Mesothelial cell of epicardium (in vitro differentiated cells): ENCODE measurements at places on chromosomes 3 and 15.

DNA sequence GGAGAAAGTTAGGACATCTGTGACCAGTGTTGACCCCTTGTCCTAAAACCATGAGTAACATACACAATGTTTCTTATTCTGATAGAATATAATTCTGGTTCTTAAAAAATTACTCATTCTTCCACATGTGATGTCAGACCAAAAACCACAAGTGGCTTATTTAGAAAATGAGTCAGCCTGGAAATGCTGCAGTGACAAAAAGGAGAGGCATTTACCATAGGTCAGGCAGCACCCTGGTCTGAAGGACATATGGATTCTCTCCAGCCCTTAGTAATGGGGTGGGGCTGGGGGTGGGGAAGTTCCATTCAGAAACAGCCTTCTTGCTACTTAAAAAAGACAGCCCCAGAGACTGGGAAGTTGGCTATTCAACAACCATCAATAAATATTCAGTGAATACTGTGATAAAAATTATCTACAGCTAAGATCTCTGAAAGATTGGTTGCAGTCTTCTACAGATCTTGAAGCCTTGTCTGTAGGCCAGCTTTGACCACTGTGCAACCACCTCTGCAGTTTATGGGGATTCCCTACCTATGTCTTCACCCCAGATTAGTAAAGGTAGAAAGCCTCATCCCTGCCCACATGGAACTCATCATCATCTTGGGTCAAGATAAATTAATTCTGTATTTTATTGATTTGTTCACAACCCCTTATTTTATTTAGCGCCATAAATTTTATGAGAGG lies 34.9 kb upstream of the TIMP4 start:
- H3K36me3 ChIP-seq, result no peaks in the 10 kb centered on the region
- no peaks in the 10 kb centered on the region for H3K27me3 ChIP-seq
- H3K4me3 ChIP-seq, result no peak overlapping the region
- H3K4me1 ChIP-seq, result peaks cover 7% of the 10 kb centered on the region
- H3K27ac ChIP-seq, result no peak overlapping the region

DNA sequence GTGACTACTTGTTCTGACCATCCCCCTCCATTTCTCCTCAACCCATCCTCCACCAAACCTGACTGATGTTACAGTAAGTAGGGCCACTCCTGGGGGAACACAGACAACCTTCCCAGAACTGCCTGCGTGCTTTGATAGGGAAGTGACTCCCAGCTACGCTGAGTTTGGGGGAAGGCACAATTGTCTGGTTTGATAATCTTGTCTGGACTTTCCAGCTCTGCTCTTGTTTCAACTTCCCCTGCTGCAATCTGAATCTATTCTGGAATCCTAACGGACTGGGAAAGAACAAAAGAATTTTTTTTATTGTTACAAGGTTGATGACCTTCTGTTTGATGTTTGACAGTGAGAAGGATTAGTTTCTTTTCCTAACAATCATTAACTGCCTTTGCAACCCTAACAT lies 895.6 kb downstream of the ROBO1 start:
- peak overlapping the region; percentile 91 for H3K27ac ChIP-seq
- H3K36me3 ChIP-seq, result peaks cover 2% of the 10 kb centered on the region
- H3K27me3 ChIP-seq, result no peaks in the 10 kb centered on the region
- peaks cover 37% of the 10 kb centered on the region for H3K4me1 ChIP-seq
- DNase-seq, result no peak

DNA sequence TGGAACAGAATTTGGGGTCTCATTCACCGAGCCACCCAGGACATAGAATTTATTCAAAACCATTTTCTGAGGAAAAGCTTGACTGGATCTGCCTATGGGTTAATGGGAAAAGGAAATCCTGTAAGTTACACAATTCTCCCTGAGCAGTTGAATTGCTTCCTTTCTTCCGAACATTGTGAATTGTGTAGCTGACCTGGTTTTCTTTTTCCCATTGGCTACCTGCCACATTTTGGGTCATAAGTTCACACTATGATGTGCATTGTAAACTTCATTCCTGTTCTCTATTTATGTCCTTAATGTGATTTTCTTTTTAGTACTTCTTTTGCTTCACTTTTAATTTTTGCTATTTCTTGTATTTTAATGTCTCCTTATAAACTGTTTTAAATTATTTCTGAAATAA lies 386.0 kb upstream of the LRRC3B start:
- DNase-seq, result no peak
- H3K36me3 ChIP-seq, result no peaks in the 10 kb centered on the region
- no peaks in the 10 kb centered on the region for H3K27me3 ChIP-seq
- H3K4me3 ChIP-seq, result no peak overlapping the region
- peaks cover 15% of the 10 kb centered on the region for H3K4me1 ChIP-seq

GRCh38 chr3:126300001-126300760 lies 57.0 kb downstream of the KLF15 start:
- H3K27me3 ChIP-seq, result no peaks in the 10 kb centered on the region
- no peak for DNase-seq
- no peak overlapping the region for H3K27ac ChIP-seq
- no peaks in the 10 kb centered on the region for H3K4me1 ChIP-seq
- no peak overlapping the region for H3K4me3 ChIP-seq

DNA sequence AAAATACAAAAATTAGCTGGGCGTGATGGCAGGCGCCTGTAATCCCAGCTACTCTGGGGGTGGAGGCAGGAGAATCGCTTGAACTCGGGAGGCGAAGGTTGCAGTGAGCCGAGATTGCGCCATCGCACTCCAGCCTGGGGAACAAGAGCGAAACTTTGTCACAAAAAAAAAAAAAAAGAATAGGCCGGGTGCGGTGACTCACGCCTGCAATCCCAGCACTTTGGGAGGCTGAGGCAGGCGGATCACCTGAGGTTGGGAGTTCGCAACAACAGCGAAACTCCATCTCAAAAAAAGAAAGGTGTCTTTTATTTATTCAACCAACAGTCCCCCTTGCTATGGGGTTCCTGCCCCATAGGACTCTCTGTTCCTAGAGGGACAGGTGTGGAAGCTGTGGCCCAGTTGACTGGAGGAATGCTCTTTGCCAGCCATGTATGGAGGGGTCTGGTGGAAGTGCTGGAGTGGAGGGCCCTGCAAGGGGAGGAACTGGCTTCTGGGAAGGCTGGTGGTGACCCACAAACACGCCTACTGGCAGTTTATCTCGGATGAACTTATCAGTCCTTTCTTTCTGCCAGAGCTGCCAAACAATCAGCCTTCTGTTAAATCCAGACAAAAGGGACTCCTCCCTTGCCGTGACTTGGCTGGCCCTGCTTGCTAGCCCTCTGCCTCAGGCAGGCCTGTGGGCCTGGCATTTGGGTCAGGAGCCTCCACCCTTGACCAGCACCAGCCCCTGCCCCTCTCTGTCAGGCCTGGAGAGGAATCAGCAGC lies 4.6 kb upstream of the DAG1 start:
- DNase-seq, result no peak
- H3K27ac ChIP-seq, result peak overlapping the region; percentile 79
- no peak overlapping the region for H3K4me3 ChIP-seq
- peaks cover 46% of the 10 kb centered on the region for H3K4me1 ChIP-seq
- no peaks in the 10 kb centered on the region for H3K36me3 ChIP-seq

DNA sequence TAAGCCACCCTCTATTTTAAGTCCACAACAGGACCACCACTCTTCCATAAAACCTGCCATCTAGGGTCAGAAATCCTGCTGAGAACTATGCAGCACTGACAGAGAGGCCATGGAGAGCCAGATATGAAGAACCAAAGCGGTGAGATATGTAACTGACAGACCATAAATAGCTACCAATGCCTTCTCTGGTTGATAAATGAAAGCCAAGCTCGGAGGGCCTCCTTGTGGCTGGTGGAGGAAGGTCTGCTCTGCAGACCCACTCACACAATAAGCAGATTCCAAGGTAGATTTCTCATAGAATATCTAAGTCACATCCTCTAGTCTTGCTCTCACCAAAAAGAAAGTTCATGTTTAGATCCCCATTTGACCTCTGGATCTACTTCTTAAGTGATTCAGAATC lies 38.9 kb downstream of the RYK start:
- H3K27ac ChIP-seq, result no peak overlapping the region
- DNase-seq, result no peak
- H3K36me3 ChIP-seq, result peaks cover 23% of the 10 kb centered on the region
- H3K4me3 ChIP-seq, result no peak overlapping the region
- peaks cover 3% of the 10 kb centered on the region for H3K4me1 ChIP-seq

DNA sequence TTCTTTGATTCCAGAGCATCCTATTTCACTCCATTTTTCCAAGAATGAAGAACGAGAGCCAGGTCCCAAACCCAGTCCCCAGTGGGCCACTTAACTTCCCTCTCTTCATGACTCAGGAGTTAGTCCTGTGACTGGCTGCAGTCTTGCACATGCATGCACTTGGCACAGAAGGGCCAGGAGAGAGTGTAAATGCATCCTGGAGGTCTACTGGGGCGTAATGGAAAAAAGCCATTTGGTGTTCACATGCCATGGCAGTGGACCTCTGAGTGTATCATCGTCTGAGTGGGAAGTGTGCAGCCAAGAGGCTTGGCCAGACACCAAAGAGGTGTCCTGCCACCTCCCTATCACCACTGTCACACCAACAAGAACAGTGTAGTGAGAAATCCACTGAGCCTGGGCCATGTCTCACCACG lies 15.1 kb upstream of the RFTN1 start:
- peaks cover 54% of the 10 kb centered on the region for H3K27me3 ChIP-seq
- no peak overlapping the region for H3K4me3 ChIP-seq
- H3K27ac ChIP-seq, result peak overlapping the region; percentile 50
- no peaks in the 10 kb centered on the region for H3K36me3 ChIP-seq
- no peaks in the 10 kb centered on the region for H3K4me1 ChIP-seq

GRCh38 chr3:148998715-148999423 lies 7.5 kb downstream of the GYG1 start:
- peaks cover 16% of the 10 kb centered on the region for H3K36me3 ChIP-seq
- no peak overlapping the region for H3K27ac ChIP-seq
- no peak for DNase-seq
- H3K4me3 ChIP-seq, result no peak overlapping the region

GRCh38 chr15:67839929-67840748 lies at the start of gene RNU6-1:
TSS of gene RNU6-1 (minus strand) at chr15:67840045.
- H3K27ac ChIP-seq, result peak within 1 kb of the TSS; percentile 99
- peaks cover 60% of the 10 kb centered on the region for H3K4me1 ChIP-seq
- H3K4me3 ChIP-seq, result peak within 1 kb of the TSS; percentile 88
- H3K36me3 ChIP-seq, result no peaks in the 10 kb centered on the region
- DNase-seq, result peak; percentile 84

DNA sequence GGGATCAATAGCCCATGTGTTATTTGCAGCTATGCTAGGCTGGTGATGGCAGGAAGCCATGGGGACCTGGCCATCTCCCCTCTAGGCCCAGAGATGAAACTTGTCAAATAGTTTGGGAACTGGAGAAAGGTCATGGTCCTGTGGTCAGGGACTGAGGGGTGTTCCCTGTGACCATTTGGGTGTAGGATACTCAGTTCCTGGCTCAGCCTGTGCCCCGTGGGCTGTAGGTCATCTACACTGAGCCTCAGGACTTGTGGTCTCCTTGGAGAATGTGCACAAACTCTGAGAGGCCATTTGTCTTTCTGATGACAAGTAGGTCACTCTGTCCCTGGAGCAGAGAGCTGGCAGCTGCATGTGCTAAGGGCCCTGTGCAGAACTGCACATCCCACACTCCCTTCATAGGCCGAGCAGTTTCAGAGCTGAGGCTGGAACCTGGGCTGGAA lies 17.5 kb downstream of the GASK1A start:
- H3K4me3 ChIP-seq, result no peak overlapping the region
- H3K36me3 ChIP-seq, result no peaks in the 10 kb centered on the region
- no peak overlapping the region for H3K27ac ChIP-seq

DNA sequence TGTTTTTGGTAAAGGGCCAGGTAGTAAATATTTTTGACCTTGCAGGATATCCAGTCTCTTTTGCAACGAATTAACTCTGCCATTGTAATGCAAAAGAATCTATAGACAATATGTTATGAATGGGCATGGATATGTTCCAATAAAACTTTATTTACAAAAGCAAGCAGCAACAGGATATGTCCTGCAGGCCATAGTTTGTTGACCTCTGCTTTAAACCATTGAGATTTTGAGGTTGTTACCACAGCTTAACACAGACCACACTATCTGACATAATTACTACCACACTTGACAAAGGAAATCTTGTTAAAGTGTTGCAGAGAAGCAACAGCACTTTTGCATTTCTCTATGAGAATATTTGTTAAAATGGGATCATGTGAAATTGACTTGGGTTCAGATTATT lies 349.3 kb downstream of the ERC2 start:
- H3K4me3 ChIP-seq, result no peak overlapping the region
- H3K4me1 ChIP-seq, result no peaks in the 10 kb centered on the region
- no peaks in the 10 kb centered on the region for H3K27me3 ChIP-seq
- H3K27ac ChIP-seq, result no peak overlapping the region

DNA sequence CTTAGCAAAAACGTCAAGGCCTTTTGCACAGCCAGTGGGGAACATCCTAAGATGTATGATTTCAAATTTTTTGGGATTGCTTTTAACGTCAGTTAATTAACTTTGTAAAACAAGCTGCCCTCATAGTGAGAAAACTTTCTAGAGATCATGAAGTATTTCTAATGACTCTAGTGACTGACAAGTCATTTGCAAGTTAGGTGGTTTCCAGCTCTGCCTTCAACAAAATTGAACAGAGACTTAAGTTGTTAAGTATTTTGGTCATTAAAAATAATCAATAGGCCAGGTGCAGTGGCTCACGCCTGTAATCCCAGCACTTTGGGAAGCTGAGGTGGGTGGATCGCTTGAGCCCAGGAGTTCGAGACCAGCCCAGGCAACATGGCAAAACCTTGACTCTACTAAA lies 71.2 kb downstream of the CHDH start:
- no peak for DNase-seq
- H3K27ac ChIP-seq, result no peak overlapping the region
- no peak overlapping the region for H3K4me3 ChIP-seq

- DNase-seq, result peak; percentile 85
- H3K27ac ChIP-seq, result peak overlapping the region; percentile 12
- peaks cover 2% of the 10 kb centered on the region for H3K27me3 ChIP-seq
- peaks cover 26% of the 10 kb centered on the region for H3K4me1 ChIP-seq
Measured at GRCh38 chr15:101014921-101015841, 96.0 kb downstream of the LRRK1 start.

DNA sequence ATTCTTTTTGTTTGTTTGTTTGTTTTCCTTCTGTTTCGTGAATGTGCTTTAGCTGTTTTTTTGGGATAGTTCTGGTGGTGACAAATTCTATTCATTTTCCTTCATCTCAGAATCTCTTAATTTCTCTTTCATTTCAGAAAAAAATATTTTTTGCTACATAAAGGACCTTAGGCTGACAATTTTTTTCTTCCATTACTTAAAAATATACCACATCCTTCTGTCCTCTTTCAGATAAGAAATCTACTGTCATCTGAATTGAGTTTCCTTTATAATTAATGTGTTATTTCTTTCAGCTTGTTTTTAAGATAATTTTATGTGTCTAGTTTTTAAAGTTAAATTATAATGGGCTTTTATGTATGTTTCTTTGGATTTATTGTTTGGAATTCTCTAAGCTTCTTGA lies 47.6 kb downstream of the IL16 start:
- no peak for DNase-seq
- H3K4me1 ChIP-seq, result no peaks in the 10 kb centered on the region
- H3K27me3 ChIP-seq, result peaks cover 14% of the 10 kb centered on the region
